Sciatic nerve (tissue), 2 donors: ENCODE measurements at places on chromosomes 1 and 21.
A peak's percentile ranks its signal among the peaks of the same experiment; 100 is the strongest.

- DNase-seq, result peak; percentile 82
Observed at GRCh38 chr1:31111290-31111951, 45.9 kb upstream of the PUM1 start.

DNA sequence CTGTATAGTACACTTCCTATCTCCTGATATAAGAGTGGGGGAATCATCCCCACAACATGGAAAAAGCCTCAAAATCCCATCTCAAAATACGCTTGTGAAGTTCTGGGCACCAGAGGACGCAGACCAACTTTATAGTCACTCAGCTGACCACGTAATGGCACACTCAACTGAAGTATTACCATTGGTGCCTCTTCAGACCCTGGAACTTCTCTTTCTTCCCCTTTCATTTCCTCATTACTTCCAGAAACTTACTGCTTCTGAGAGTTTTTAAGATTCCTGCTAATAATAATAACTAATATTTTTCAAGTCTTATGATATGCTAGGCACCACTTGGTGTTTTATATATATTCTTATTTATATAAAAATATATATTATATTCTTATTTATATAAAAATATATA, 202.6 kb downstream of the PTPRC start:
- no peak for DNase-seq

DNA sequence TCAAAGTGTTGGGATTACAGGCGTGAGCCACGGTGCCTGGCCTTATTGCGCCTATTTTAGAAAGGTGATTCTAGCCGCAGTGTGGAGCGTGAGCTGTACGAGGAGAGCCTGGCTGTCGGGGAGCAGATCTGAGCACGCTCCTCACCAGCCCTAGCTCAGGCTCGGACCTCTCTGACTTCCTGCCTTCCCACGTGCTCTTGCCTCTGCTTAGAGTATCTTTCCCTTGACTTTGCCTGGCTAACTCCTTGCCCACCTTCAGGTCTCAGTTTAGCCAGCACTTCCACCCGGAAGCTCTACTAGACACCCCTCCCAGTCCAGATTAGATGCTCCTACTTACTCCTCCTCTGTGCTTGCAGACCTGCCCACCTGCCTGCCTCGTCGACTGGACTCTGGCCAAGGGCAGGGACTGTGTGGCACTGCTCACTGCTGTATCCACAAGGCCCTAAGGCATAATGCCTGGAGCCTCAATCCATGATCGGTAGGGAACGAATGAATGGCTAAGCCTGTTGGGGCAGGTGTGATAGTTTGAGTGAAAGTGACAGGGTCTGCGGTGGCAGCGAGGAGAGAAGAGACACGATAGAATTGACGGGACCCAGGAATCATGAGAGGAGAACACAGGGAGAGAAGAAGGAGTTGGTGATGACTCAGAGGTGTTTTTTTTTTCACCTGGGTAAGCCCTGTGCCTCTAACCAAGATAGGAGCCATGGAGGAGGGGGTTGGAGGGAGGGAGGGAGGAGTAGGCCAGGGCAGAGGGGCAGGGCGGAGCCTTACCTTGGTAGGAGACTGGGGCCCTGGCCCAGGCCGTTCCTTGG, 28.1 kb upstream of the WASF2 start:
- DNase-seq, result no peak

DNA sequence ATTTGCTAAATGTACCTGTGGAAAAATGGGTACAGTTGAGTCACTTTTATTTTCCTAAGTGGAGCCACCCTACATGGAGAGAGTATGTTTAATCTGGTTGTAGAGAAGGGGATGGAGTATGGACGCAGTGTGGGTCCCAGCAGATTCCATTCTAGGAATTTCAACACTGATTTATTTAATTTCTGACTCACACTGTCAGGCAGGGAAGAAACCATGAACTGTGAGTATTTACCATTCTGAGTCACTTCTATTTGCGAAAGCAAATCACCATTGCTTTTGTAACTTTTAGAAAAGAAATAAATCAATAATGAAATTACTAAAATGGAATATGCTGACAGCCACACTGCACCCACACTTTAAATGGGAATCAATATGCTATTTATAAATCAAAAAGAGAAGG, 339.0 kb downstream of the DSCAM start:
- DNase-seq, result no peak

GRCh38 chr1:3163356-3163755, 94.4 kb downstream of the PRDM16 start:
- DNase-seq, result no peak

- peak; percentile 70 for DNase-seq
Observed at GRCh38 chr1:158019171-158019868, 25.9 kb downstream of the KIRREL1 start.

- no peak for DNase-seq
Observed at GRCh38 chr1:112852934-112853333, 103.1 kb downstream of the SLC16A1 start.

- DNase-seq, result no peak
Observed at GRCh38 chr1:231144416-231145193, 17.3 kb upstream of the TRIM67 start.

DNA sequence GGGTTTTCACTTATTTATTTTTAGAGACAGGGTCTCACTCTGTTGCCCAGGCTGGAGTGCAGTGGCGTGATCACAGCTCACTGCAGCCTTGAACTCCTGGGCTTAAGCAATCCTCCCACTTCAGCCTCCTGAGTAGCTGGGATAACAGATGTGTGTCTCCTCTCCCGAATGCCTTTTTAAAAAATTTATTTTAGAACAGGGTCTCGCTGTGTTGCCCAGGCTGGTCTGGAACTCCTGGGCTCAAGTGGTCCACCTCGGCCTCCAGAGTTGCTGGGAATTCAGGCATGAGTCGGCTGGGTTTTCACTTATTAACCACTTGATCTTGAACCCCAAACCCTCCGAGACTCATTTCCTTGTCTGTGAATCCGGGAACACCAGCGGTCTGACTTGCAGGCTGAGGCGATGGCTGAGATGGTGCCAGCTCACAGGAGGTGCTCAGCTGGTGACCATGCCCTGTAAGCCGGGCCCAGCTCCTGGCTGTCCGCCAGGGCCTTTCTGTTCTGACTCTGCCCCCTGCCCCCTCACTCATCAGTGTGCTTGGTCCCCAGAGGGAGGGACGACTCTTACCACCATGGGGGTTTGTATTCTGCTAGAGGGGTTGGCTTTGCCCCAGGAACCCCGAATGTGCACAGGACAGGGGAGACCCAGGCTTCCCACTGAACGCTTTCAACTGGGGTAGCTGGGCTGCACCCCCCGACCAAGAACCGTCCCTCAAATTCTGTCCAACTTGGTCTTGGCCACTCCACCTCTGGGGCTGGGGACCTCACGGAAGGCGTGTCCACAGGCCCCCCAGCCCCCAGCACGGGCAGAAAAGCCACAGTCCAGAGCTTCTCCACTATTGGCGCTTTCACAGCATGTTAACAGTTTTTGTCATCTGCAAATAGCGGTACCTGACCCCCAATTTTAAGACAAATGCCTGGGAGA, 22.5 kb downstream of the MMEL1 start:
- DNase-seq, result peak; percentile 57

DNA sequence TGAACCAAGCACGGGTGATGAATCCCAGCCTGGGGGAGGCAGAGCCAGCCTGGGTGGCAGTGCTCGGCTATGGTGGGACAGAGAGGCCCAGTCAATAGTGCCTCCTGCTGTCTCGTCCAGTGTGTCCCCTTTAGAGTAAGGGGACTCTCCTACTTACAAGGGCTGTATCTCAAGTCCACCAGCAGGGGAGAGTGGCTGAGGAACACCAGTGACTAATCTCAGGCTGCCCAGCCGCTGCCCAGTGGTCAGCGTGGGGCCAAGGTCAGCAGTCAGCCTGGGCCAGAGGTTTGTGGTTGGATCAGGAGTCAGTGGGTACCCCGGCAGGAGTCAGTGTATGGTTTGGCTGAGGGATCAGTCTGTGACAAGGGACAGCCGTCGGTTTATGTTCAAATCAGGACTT, 109.2 kb upstream of the RUNX3 start:
- DNase-seq, result no peak

GRCh38 chr1:232574889-232575762, 54.8 kb downstream of the SIPA1L2 start:
- no peak for DNase-seq

DNA sequence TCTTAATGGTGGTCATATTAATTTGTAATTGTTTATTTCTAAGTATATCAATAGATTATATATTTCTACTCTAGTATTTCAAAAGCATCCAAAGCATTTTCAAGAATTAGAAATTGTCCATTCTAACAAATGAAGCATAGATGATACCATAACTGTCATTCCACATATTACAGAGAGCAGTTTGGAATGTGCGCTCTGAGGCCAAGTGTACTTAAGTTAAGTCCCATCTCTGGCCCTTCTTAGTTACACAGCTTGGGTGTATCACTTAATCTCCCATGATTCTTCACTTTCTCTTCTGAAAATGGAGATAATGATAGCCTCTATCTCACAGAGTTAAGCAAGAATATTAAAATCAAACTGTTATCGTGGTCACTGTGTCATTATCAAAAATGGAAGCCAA, 281.1 kb downstream of the MRPL39 start:
- DNase-seq, result no peak

DNA sequence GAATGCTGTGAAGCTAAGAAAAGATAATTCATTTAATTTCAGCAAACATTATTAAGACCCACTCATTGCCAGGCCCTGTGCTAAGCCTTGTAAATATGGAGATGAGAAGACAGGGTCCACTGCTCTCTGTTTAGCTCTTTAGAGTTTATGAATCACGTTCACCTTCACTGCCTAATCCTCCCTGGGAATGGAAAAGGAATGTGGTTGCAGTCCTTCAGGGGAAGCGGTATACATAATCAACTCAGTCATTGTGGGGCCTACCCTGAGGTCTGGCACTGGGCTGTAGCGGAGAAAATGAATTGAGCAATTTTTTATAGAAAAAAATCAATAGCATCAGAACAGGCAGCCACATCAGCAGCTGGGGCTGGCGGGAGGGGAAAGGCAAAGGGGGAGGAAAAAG, 412.1 kb upstream of the NFIA start:
- DNase-seq, result no peak

GRCh38 chr1:81549588-81550127, 251.1 kb upstream of the ADGRL2 start:
- DNase-seq, result no peak

GRCh38 chr1:156152628-156153027, 757 bp upstream of the SEMA4A start:
- DNase-seq, result no peak

DNA sequence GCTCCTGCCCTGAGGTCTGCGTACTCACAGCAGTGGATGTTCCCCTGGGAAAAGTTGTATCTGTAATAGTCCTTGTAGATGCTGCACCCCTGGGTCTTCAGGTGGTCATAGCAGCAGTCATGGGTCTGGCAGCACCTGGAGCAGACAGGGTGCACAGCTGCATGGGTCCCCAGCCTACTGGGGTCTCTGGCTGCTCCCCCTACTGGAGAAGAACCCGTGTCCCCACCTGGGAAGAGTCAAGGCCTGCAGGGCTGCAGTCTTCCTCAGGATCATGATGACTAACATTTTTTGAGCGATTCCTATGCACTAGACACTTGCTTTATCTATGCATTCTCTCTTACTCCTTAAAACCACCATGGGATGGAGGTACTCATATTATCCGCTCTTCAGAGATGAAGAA, 3.9 kb downstream of the PLA2G2D start:
- DNase-seq, result peak; percentile 17

DNA sequence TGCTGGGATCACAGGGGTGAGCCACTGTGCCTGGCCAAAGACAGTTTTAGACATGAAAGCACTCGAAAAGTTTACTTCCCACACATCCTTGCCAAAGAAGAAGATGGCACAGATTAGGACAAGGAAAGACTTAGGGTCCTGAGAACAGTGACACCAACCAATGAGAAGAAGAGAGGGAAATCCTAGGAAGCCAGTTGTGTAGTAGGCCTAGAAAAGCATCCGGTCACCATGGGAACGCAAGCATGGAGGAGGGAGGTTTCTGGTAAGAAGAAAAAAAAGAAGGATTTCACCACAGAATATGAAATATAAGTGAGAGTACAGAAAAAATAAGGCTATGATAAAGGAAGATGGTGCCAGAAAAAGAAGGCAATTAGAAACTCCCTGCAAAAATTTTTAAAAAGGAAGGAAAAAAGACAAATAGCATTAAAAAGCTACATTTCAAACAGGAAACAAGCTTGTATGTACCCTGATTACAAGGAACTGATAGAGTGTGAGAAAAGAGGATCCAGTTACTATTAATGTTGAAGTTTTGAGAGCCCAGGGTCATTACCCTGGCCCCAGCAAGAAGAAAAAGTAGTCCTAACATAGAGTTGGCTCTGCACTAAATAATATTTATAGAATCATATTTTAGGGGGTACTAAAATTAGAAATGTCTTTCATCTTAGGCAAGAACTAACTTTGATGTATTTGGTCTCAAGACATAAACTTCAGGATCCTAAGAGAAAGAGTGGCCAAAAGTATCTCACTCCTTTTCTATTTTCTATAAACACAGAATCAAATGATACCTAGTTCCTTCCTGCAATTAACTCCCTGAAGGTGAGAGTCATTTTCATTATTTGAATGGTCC, 16.1 kb downstream of the DIPK1A start:
- DNase-seq, result no peak

GRCh38 chr1:39396671-39397070, 94.8 kb upstream of the BMP8A start:
- no peak for DNase-seq

DNA sequence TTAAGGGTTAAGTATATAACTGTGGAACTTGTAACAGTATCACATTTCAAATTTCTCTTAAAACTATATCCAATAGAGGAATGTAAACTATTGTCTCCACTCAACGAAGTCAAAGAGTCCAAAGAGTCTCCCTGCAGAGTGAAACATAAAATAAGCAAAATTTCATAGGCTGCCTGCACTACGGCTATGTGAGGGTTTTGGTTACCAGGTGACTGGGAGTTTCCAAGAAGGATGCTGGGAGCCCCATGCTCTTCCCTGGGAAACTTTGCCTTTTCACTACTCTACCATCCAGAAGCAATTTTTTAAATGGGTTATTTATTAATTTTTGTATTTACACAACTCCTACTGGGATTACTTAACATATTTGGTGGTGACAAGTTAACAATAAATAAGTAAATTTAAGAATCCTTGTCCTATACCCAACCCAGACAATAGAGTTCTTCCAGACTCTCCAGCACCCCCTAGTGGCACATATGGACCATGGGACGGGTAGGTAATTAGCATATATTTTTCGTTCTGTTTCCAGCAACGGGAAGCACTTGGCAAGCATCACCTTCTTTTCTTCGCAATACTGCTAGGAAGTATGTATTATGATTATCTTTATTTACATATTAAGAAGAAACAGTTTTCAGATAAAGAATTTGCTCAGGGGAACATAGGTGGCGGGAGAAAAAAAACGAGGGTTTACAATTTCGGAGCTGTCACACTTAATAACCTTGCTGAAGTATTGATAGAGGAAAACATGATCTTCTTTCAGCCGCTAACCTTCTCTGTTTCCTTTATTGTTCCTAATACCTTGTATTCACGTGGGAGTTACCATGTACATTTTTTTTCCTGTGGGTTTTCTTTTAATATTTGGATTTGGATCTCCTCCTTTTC, 3.5 kb downstream of the FMO2 start:
- peak; percentile 60 for DNase-seq

DNA sequence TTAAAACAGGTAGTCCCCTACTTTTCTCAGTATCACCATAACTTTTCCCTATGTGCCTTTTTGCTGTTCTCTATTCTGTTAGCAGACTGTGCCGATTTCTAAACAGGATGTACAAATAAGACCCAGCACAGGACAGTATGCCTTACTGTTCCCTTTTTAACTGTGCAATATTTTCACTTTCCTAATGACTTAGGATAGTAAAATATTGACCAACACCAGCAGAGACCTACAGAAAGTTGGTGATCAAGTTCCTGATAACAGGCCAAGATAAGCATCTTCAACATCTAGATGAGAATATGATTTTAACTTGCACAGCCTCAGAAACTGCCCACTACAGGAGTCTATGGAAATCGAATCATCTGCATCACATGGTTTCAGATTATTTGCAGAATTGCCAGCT, 42.0 kb downstream of the ADSS2 start:
- no peak for DNase-seq

- DNase-seq, result no peak
Observed at GRCh38 chr1:242546441-242546840, 21.9 kb upstream of the PLD5 start.
